ENCODE measurements at places on chromosomes 6 and 20.

DNA sequence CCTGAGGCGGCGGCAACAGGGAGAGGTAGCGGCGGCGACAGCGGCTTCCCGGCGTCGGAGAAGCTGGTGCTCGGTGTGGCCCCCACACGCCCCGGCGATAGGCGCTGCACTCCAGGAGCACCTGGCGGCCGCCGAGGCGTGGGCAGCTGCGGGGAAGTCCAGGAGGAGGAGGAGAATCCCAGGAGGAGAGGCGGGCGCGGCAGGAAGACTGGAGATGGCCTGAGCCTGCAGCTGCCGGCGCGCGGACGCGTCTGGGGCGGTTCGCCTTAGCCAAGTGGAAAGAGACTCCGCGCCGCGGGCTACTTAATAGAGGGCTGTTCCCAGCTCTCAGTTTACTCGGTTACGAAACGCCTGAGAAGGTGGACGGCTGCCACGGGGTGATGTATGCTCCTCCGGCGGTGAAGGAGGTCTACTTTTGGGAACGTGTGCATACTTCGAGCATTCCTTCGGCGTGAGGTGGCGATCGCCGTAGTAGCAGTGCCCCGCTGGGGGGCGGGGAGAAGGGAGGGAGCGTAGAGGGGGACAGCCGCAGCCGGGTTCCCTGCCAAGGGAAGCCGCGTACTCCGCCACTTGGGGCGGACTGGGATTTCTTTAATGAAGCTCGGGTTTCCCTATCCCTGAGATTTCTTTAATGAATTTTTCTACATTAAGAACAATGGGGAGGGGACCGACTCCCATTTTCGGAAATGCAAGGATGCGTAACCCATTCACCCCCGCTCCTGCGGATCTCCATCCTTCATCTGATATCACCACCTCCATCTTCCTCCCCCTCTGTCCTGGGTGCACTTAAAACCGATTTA lies at the start of gene COL12A1:
COL12A1 (minus strand) TSS at position 278 of the 800 bp plus-strand sequence. CDS start 3,261 bp downstream, outside the sequence.
- DNase-seq = no peak

- DNase-seq = no peak
These were observed 192.4 kb upstream of the PRDM1 start for GRCh38 chr6:105893741-105894140.

GRCh38 chr6:27591699-27592480 lies 119.0 kb upstream of the ZNF184 start:
- DNase-seq = no peak

DNA sequence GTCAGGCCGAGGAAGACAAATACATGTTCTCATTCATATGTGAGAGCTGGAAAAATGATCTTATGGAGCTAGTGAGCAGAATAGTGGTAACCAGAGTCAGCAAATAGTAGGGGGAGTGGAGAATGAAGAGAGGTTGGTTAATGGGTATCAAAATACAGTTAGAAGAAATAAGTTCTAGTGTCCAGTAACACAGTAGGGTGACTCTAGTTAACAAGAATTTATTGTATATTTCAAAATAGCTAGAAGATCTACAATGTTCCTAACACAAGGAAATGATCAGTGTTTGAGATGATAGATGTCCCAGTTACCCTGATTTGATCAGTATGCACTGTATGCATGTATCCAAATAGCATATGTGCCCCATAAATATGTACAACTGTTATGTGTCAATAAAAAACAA lies 128.4 kb downstream of the BCKDHB start:
- DNase-seq = no peak

DNA sequence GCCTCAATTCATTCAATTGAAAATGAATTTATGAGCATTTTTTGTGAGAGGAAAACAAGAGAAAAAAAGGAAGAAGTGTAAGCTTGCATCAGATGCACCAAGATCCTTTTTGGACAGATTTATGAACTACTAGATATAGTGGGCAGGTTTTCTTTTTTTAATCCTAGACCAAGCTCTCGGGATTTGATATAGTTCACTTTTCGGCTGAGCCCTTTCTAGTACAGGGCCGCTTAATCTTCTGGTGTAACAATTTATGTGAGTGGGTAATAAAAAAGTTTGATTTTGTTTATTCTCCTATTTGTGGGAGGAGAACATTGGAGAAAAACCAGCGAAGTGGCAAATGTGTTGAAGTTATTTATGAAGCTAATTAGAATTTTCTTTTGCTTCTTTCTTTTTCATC lies 538.0 kb downstream of the UTRN start:
- DNase-seq = no peak

- no peak for DNase-seq
These were observed 3.6 kb downstream of the SERINC3 start for GRCh38 chr20:44518248-44518647.

- DNase-seq = no peak
These were observed at the start of gene SRMS for GRCh38 chr20:63547725-63548480. Gene SRMS, minus strand, starts transcription at chr20:63547749. Its CDS starts 286 bp downstream, at chr20:63547463.

GRCh38 chr6:74362391-74362790 lies 666.4 kb downstream of the CD109 start:
- DNase-seq = no peak

DNA sequence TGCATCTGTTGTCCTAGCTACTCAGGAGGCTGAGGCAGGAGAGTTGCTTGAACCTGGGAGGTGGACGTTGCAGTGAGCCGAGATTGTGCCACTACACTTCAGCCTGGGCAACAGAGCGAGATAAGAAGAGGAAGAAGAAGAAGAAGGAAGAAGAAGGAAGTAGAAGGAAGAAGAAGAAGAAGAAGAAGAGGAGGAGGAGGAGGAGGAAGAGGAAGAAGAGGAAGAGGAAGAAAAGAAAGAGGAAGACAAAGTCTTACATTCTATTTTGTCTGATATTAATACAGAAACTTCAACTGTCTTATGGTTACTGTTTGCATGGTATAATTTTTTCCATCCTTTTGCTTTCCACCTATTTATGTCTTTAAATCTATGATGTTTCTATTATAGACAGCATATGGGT lies 7.2 kb upstream of the NELFCD start:
- DNase-seq = no peak

Measured in activated CD4-positive, alpha-beta T cell treated with anti-CD3 and anti-CD28 coated beads for 1 hour (primary cell).